HL-60 (cell line): ENCODE measurements at places on chromosomes 11 and 22.

DNA sequence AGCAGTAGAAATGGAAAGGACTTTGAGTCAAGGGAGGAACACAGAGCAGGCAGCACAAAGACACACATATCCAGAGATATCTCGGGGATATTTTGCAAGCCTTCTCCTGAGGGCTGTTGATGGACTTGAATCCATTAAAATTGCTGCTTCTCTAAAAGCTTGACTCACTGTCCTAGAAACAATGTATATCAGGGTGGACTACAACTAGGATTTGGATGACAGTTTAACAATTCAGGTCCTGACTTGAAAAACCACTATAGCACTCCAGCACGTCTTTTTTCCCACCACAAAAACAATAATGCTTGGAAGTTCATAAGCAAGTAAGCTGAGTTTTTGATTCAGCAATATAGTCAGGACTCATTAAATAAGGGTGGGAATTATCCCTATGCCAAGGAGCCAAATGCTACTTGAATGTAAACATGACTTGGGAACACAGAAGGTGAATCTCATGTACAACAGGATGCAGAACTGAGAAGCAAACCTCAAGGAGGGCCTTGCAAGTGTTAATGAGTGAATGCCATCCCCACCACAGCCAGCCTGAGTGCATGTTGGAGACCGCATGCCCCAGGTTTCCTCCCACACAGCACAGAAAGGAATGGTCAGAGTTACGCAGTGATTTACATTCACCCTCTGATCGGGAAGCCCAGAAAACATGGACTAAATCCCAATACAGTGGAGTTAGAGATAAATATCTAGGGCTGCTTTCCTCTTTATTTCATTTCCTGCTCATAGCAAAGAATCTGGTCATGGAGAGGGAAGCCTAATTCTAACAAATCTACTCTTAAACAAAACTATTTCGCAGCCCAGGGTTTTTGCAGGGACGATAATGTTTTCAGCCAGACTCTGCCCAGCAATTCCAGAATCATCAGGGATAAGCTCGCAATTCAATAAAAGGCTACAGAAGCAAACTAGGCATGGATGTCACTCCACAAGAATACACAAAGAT, 98.4 kb upstream of the OR9G4 start:
- no peak for DNase-seq

DNA sequence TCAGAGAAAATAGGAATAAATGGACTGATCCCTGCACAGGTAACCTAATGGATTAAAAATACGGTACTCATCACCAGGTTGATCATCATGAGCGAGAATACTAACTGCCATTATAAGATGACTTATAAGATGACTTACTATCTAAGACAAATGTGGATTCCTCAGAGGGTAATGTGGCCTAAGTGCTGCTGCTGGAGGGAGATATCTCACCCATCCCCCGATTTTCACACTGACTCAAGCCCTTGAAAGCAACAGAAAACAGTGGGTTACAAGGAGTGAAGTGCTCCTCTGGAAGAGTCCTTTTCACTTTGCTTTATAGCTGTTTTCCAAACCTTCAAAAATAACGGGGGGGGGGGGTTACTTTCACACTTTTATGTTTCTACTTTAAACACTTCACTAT, 920 bp downstream of the TMEM218 start:
- DNase-seq, result no peak

DNA sequence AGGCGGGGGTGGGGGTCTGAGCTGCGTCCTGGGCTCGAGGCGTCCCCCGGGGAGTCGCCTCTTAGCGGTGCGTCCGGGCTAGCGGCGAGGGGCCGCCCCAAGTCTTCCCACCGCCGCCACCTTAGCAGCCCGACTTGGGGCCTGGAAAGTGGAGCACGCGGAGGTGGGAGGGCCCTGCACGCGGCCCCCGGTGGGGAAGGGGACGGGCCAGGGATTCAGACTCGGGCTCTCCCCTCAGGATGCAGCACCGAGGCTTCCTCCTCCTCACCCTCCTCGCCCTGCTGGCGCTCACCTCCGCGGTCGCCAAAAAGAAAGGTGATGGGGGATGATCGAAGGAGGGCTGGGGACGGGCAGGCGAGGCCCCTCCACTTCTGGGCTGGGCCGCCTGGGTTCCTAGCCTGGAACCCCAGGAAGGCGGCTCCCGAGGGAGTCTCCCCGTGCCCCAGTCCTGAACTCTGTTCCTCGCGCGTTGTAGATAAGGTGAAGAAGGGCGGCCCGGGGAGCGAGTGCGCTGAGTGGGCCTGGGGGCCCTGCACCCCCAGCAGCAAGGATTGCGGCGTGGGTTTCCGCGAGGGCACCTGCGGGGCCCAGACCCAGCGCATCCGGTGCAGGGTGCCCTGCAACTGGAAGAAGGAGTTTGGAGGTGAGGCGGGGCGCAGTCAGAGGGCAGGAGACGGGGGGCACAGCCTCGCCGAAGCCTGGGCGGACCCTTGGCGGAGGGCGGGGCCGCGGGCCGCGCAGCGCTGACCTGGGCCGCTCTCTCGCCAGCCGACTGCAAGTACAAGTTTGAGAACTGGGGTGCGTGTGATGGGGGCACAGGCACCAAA, 563 bp downstream of the MDK start:
- DNase-seq, result no peak

DNA sequence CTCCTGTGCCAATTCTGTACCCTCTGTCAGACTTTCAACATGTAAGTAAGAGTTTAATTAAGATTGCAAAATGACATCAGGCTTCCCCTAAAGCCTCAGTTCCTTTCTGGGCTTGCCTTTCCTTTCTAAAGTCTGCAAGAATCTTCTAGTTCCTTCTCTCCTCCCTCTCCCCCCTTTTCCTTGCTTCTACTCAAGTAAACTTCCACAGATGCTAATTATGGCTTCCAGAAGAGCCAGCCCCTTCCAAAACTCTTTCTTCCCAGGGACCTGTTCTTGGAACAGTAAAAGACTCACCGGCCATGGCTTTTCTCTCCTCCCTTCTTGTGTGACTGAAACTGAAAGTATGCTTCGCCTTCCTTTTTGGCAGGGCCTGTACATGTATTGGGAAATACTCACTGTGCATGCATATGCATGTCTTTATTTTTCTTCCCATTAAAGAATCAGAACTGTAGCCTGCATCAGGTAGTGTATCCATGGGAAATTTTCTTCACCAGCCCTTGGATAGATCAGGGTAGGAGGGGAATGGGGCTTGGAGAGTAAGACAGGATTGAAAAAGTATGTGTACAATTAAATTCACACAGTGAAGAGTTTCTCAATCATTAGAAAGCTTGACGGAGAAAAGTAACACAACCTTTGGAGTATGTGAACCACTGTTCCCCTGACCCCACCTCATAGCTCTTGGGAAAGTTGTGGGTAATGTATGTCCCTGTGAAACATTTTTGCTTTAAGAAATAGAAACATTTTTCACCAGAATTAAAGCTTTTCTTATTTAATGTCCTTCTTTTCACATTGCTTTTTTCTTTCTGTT, at the start of gene CASP1:
CASP1 (minus strand) TSS at position 332 of the 808 bp plus-strand sequence; CDS start at position 301, 31 bp downstream.
- peak; percentile 76 for DNase-seq

DNA sequence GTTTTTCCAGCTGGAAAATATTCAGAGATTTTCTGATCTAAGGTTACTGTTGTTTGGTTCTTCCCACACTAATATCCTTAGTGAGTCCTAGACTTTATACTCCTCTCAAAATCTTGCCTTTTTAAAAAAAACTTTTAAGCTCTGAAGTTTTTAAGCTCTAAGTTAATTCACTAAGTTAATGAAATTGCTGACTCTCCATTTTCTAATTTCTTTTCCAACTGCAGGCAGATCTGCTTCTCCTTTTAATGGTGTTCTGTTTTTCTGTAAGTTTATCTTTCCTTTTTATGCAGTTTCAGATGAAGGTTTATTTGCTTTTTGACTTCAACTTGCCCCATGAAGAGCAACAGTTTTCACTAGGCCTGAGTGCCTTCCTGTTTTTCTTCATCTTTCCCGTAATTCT, 125.8 kb upstream of the ARHGAP42 start:
- DNase-seq, result no peak

GRCh38 chr22:50268655-50269113, 1.5 kb downstream of the MAPK11 start:
- no peak for DNase-seq

DNA sequence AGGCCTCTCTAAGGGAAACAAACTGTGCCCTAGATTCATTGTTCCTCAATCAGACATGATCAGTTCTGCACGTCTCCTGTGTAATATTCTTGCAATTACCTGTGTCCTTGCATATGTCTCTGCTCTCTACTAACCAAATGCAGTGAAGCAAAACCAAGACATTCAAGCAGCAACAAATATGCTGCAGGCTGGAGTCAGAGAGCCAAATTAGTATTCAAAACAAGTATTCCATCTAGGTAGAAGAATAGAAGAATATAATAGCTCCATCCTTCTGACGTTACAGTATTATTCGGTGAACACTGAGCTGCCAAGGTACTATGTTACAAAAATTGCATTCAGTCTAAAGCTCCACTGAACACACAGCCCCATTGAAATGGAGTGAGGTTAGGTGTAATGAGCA, 51.8 kb downstream of the SLN start:
- DNase-seq, result no peak

DNA sequence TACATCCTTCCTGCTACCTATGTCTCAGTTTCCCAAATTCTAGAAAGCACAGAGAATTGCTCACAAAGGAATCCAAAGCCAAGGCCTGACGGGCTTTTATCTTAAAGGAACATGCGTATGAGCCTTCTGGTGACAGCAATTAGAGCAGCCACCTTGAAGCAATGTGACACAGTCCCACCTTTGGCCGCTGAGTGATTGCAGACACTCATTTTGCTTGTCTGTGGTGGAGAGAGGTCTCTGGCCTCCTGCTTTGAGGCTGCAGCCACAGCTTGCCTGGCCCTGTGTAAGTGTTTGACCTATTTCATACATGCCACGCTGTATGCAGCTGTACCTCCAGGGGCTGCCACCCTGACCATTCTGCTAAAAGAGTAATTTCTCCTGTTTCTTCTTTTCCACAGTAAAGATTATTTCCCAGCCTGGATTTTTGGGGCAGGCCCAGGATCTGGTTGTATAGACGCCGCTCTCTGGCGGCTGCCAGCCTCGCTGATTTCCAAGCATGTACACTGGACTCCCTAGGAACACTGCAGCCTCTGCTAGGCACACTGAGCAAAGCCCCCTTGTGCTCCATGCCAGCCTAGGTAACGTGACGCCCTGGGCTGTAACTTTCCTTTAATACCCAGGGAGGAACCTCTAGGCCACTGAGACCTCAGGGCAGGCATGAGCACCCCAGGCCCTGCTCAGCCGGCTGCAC, 1.1 kb upstream of the TMA7B start:
- DNase-seq, result no peak

- DNase-seq, result peak; percentile 23
These were observed 28.5 kb upstream of the RBX1 start for GRCh38 chr22:40922484-40923303.

- no peak for DNase-seq
These were observed 144.7 kb downstream of the ENTHD1 start for GRCh38 chr22:39748877-39749276.

DNA sequence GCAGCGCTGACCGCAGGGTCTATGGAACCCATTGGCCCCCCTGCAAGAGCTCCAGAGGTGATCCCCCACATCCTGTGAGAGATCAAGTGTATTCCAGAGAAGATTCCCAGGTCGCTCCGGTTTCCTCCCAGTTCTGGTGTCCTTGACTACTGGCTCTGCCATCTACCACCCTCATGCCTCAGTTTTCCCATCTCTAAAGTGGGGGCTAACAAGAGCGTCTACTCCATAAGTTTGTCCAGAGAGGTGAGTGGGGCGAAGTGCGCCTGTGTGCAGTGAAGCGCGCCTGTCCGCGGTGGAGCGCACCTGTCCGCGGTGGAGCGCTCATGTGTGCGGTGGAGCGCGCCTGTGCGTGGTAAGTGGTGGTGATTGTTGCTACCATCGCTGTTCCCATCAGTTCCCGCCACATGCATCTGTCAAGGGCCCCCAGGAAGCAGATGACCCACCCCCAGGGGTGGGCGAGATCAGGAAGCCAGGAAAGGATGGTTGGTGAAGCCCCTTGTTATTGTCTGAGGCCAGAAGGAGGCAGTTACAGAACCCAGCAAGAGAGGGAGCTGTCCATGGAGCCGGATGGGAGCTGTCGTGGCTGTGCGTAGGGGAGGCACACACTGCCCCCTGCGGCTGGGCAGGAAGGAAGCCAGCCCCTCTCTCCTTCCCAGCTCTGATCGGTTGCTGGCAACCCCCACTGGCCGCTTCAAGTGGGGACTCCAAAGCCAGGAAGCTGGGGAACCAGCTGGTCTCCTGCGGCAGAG, 73.2 kb upstream of the FGF3 start:
- DNase-seq, result no peak
